ENCODE measurements at places on chromosomes 12 and 14.

DNA sequence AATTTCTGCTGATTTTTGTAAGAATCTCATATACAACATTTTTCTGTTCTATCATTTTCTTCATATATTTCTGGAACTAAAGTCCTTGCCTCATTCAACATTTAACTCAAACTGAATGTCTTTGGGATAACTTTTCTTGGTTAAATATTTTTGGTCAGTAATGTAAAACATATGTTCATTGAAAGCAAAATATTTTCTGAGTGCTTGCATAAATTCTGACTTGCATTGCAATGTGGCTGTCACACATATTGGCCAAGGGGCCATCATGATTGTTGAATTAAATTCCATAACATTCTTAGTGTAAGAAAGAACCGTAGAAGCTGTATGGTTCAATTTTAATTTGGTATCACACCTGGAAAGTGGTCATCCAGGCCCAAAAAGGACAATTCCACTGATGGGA, 369.4 kb downstream of the GALC start:
- no peak for DNase-seq

DNA sequence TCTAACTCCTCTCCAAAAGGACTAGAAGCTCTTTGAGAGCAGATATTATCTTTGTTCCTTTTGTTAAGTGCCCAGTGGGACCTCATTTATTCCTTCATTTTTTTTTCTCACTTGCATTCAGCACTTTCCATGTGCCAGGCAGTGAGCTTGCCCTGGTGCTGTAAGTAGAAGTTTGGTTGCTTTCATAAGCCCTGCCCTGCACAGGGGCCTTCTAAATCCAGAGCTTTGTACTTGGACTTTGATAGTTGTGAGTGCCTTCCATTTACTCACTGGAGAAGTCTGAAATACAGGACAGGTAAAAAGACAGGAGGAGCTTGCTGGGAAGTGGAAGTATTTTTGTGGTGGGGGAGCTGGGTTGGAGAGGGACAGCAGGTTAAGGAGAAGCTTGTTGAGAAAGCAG, 56.7 kb upstream of the PTCSC3 start:
- no peak for DNase-seq

- DNase-seq = peak; percentile 81
Measured at GRCh38 chr12:48788854-48789775, at the start of gene ADCY6. Gene ADCY6 (minus strand): TSS chr12:48789089. CDS start chr12:48783434, 5,655 bp downstream.

- DNase-seq = no peak
Measured at GRCh38 chr12:18583655-18584054, 154.2 kb downstream of the PLCZ1 start.

- DNase-seq = no peak
Measured at GRCh38 chr12:115736360-115736759, 541.1 kb downstream of the MED13L start.

DNA sequence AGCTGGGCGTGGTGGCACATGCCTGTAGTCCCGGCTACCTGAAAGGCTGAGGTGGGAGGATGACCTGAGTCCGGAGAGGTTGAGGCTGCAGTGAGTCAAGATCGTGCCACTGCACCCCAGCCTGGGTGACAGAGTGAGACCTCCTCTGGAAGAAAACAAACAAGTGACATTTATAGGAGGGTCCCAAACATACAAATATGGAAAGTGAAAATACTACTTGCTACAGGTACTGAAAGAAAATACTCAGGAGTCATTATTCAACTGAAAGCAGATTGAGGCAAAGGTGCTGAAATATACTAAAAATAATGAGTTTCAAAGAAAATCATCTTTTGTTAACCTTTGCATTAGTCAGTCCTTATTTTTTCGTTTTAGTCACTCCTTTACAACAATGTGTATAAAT, 53.5 kb downstream of the ETV6 start:
- no peak for DNase-seq

DNA sequence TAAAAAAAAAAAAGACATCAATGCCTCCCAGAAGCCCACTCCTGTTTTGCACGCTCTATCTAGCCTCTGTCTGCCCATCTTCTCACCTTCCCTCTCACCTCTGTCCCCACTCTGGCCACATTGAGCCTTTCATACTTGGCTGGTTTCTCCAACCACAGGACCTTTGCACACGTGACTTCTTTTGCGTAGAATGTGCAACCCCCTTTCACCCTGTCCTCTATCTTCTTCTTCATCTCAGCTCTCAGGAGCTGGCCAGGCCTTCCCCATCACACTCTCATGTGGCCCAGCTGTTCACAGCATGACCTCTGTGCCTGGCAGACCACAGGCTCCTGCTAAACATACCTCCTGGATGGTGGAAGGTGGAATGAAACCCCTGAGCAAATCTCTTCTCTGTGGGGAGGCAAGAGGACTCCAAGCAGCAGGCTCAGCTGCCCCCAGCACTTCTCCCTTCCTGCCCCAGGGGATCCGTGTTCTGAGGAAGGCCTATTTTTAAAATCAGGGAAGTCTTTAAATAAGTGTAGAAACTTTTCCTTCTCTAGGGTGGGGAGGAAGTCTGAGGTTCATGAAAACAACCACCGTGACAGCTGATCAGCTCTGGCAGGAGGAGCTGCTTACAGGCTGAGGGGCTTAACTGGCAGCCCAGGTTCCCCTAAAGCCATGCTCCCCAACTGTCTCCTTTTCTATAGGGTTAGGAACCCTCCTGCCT, 11.6 kb downstream of the HVCN1 start:
- DNase-seq = no peak

- no peak for DNase-seq
Measured at GRCh38 chr12:104551-105081, 38.0 kb downstream of the IQSEC3 start.

DNA sequence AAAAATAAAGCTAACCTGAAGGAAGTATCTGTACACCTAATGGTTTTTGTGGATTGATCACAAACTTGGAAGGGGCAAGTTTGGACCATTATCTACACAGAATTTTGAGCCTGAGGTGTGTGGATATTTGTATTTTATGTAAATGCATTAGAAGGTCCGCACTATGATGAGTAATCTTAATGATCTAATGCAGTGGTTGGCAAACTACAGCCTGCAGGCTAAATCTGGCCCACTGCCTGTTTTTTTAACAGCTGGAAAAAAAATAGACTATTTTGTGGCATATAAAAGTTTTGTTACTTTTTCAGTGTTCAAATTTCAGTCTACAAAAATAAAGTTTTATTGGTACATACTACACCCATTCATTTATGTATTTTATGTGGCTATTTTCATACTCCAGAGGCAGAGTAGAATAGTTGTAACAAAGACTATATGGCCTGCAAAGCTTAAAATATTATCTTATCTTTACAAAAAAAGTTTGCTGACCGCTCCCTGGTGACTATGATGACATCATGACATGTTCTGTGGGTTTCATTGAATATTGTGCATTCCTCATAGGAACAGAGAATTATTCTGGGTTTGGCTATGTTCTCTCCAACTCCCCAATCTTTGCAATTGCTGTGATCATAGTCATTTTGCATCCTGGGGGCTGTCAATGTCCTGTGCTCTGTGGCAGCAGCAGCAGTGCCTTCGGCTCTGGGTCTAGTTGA, 962.6 kb upstream of the FBXO33 start:
- DNase-seq = no peak

GRCh38 chr12:90936230-90937005, 18.6 kb downstream of the CCER1 start:
- no peak for DNase-seq

- DNase-seq = no peak
Measured at GRCh38 chr12:120455302-120455701, 9.1 kb downstream of the GATC start.

- no peak for DNase-seq
Measured at GRCh38 chr14:62081012-62081612, 318.9 kb downstream of the SNAPC1 start.

DNA sequence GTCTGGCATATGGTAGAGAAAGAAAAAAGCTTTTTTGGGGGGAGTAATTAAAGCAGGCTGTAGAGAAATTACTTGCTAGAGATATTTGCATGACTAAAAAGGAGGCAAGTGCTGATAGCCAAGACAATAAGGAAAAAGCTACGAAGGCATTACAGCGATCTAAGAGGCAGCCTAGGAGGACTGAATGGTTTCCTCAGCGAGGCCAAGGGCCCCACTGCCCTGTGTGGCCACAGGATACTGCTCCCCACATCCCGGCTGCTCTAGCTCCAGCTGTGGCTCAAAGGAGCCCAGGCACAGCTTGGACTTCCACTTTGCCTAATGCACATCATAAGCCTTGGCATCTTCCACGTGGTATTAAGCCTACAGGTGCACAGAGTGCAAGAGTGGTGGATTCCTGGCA, 53.6 kb downstream of the LRRIQ1 start:
- no peak for DNase-seq

- DNase-seq = no peak
Measured at GRCh38 chr12:32039347-32039746, 67.3 kb upstream of the BICD1 start.

- peak; percentile 51 for DNase-seq
Measured at GRCh38 chr12:111598637-111599452, at the start of gene ATXN2. Gene ATXN2 (minus strand): TSS chr12:111599315. CDS start chr12:111599034, 281 bp downstream.

DNA sequence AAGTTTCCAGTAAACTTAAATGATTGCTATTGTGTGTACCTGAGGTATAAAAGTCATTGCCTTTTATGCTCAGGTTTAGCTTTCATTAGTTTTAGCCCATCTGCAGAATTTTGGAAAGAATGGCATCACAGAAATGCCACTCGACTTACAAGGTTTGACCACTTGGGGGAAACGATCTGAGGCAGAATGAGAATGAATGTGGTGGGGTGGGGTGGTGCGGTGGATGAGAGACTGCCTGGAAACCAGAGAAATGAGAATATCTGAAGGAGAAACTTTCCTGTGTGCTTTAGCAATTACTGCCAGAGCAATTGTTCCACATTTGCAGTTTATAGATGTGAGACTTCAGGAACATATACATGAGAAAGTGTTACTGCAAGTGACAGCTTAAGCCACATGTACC, 225.4 kb upstream of the PDE3A start:
- peak; percentile 6 for DNase-seq

- DNase-seq = no peak
Measured at GRCh38 chr12:31250179-31250578, 75.8 kb downstream of the SINHCAF start.
